ENCODE measurements at places on chromosomes 3 and 15.

DNA sequence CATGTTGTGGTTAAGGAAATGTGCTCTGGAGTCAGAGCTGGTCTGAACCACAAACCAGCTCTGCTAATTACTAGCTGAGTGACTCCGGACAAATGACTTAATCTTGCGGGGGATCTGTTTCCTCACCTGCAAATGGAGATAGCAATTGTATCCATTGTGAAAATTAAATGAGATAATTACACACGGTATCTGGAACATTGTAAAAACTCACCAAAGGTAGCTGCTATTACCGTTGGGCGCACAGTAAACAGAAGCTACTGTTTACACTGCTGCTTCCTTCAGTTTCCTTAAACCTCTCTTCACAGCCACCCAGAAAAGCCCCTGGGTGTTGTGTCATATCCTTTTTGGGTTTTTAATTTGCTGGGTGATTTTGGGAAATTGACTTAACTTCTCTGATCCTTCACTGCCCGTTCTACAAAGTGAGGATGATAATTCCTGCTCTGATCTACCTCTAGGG, 107.8 kb downstream of the MEGF11 start:
- DNase-seq: no peak

DNA sequence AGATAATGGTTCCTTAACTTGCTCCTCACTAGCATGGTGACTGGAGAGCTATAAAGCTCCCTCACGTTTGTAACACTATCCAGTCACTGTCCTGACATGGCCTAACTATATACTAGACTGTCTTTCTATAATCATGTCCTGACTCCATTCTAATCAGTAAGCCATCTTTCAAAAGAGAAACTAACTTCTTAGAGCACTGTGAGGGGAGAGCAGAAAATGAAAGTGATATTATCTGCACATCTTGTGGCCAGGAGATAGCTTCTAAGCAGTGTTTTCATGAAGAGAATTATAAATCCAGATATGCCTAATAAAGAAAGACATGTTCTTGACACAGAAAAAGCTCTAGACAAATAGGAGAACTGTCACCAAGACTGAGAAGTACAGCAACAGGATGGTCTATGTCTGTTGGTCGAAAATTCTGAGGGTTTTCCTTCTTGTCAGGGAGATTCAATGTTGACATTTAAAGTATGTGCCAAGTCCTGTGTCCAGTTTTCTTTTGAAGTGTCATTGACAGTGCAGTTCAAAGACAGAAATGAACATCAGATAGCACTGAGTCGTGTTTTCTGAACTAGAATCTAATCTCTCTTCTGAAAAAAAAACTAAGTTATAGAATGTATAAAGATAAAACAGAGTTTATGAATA, 230.6 kb upstream of the PEX5L start:
- no peak for DNase-seq

- DNase-seq: no peak
Observed at GRCh38 chr3:161414907-161415306, 43.6 kb upstream of the SPTSSB start.

- DNase-seq: no peak
Observed at GRCh38 chr15:45773149-45773548, 138.3 kb downstream of the SQOR start.

GRCh38 chr15:65801229-65801805, 9.2 kb upstream of the DENND4A start:
- no peak for DNase-seq

DNA sequence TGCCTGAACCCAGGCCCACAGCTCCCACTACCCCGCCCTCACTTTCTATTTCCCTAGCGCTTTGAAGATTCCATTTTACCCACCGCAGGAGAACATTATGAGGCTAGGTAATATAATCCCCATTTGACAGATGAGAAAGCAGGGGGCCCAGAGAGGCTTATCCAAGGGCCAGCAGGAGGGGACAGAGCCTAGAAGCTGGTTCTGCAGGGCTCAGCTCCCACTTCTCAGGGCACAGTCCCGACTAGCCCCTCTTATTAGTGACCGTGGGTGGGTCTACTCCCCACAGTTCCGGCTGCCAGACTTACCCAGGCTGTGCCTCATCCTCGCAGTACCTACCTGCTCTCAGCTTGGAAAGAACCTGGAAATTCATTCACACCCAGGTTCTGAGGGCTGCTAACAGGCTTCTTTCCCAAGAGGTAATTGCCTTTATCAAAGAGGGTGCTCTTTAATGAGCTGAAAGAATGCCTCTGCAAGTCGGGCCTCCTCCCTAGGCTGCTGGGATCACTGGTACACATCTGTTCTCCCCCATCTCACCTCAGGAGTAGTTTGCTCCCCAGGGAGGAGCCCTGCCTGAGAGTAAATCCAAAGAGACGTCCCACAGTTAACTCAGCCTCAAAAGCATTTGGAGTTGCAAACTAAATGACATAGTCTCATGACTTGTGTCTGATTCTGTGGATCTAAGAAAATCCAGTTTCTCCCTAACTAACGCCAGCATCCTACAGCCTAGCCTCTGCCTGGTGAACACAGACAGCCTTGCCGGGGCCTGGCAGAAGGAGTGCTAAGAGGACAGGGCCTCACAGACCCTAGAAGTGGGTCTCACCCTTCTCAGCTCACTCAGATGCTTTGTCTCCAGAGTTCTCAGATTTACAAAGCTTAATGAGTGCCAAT, 125.0 kb downstream of the CHSY1 start:
- DNase-seq: no peak

- DNase-seq: no peak
Observed at GRCh38 chr3:89912031-89912430, 804.6 kb downstream of the EPHA3 start.

DNA sequence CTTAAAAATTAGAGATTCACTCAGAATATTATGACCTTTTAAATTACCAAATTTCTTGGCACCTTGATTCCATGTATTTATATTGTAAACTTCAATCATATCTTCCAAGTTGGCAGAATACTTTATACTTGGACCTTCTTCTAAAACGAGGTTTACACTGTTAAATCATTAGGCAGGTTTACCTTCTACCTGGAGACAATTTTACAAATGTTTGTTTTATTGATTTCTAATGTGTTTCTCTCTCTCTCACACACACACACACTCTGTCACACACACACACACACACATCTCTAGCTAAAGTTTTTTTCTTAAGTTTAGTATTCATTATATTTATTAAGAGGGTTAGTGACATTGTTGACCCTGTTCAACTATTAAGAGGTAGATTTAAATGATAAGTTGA, 1155.6 kb downstream of the NSUN3 start:
- no peak for DNase-seq

DNA sequence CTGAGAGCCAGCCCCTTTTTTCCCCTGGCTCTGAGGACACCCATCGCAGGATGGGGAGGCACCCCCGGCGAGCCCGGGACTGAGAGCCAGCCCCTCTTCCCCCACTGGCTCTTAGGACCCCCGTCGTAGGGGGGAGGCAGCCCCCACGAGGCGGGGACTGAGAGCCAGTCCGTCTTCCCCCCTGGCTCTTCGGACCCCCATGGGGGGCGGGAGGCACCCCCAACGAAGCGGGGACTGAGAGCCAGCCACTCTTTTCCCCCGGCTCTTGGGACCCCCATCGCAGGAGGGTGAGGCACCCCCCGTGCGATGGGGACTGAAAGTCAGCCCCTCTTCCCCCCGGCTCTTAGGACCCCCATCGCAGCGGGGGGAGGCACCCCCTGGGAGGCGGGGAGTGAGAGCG, 36.8 kb upstream of the SSUH2 start:
- DNase-seq: no peak

- no peak for DNase-seq
Observed at GRCh38 chr15:57667171-57667849, 39.2 kb upstream of the POLR2M start.

- peak; percentile 38 for DNase-seq
Observed at GRCh38 chr15:68553994-68554720, 24.6 kb upstream of the CORO2B start.

DNA sequence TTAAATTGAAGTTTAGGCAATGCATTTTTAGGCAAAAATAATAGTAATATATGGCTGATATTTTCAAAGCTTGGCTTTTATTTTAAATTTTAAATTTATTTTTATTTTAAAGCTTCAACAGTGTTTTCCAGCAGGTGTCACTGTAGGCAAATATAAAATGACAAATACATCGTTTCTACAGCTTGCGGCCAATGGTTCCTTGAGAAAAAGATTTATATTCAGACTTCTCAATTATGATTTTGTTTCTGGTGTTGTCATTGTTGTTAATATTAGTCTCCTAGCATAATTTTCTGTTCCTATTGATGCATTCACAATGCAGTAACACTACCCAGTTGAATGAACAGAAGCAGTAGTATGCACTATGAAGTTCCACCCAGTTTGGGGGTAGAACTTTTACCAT, 220.7 kb upstream of the DNAJC19 start:
- no peak for DNase-seq

GRCh38 chr3:31851278-31851677, 129.8 kb downstream of the OSBPL10 start:
- no peak for DNase-seq

- no peak for DNase-seq
Observed at GRCh38 chr15:28101201-28101600, 2.1 kb upstream of the OCA2 start.

- DNase-seq: no peak
Observed at GRCh38 chr3:184506561-184506991, 55.0 kb upstream of the EPHB3 start.

- peak; percentile 69 for DNase-seq
Observed at GRCh38 chr3:11236588-11237461, 35.4 kb upstream of the ATG7 start.

DNA sequence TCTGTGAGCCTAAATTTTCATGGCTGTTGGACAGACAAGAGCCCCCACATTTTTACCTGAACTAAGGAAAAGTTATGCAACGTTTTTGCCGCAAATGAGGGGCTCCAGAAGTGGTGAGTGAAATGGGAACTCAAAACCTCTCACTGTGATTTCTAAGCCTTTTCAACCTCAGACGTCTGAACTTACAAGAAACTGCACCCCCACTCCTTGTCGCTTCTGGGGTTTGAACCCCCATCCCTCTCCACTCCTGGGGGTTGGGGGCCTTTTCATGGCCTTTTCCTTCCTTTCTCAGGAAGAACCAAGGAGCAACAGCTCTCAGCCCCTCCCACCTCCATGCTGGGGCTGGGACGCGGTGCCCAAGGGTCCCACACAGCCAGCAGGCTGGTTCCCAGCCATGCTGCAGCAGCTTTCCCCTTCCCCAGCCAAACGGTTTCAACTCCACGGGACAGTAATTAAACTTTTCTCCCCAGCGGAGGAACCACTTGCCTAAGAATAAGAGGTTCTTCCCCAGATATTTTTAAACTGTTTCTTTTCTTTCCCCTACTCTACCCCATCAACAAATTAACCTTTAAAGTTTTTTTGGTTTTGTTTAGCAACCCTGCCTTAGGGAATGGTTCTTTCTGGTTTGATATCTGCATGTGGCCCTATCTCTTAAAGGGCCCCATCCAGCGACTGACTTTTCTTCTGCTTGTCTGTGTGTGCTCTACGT, 387.6 kb upstream of the CBLB start:
- no peak for DNase-seq

GRCh38 chr15:33282226-33283020, 28.3 kb upstream of the RYR3 start:
- DNase-seq: no peak

DNA sequence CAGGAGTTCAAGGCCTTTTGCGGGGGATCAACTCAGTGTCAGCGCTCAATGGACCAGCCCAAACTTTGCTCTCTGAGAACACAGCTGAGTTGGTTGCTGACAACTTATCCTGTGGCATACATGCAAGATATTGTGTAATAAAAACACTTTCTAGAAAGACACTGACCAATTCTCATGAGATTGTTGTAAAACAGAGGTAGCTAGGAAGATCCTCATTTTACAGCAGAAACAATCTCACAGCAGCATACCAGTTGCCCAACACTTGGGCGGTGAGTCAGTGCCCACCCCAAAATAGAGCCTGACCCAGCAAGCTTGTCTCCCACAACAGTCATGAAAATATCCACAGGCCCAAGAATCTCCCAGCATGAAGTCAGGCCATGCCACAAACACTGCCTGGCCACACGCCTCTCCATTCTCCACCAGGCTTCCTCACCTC, 18.2 kb downstream of the KLHL6 start:
- peak; percentile 73 for DNase-seq

DNA sequence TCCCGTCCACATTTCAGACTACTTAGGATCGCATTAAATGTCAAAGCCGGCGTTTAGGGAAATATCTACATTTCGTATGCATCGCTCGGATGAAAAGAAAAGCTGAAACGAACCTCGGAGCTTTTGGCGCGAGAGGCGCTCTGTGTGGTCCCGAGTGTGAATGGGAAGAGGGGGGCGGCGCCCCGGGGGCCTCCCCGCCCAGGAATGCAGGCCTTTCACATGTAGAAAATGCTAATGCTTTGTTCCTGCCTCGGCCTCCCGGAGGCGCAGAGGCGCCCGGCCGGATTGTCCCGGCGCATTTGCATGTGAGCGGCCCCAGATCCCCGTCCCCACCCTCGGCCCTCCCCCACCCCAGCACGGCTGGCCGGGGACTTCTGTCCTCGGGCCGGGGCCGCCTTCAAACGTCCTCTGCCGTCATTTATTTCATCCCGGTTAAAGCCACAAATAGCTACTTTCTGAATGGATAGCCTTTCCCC, 37.0 kb upstream of the TRIM71 start:
- DNase-seq: no peak

DNA sequence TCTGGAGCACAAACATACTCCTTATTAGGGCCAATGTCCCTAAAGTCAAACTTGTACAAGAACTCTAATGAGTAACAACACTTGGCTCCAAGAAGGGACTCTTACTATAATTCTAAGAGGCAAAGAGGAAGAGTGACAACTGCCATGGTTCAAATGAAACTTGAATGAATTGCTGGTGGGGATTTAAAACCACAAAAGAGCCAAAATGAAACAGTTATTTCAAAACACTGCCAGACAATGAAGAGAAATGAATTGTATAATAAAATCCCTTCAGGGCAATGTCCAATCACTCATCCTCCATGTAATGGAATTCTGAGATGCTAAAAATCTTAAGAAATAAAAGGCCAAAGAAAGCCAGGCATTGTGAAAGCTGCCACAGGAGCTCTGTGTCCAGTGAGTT, 14.2 kb downstream of the THRB start:
- DNase-seq: no peak

DNA sequence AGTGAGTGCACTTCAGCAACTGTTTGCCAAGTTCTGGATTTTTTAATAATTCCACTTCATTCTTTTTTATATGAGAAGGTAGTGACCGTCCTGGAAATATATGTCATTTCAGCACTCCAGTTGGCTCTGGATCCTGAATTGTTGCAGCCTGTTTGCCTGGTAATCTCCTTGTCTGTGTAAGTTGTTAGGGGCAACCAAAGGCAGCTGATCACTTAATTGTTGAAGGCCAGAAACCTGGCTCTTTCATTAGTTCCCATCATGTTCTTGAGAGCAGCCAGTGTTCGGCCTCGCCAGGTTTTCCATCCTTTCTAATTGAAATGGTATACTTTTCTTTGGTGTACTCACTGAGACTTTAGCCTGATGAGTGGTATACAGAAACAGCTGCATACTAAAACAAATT, 168.6 kb downstream of the SOX2 start:
- DNase-seq: no peak

GRCh38 chr3:5476403-5476802, 288.9 kb downstream of the EDEM1 start:
- no peak for DNase-seq

- no peak for DNase-seq
Observed at GRCh38 chr3:36957063-36957462, 12.2 kb upstream of the TRANK1 start.

Data from CD4-positive, alpha-beta T cell treated with Interferon gamma for 1 hour (primary cell).